Stimulated activated CD4-positive, alpha-beta T cell treated with anti-CD3 and anti-CD28 coated beads, Interleukin-15, amount 100 ng/mL, for 1 hour (primary cell): ENCODE measurements at places on chromosomes 2 and 18.

DNA sequence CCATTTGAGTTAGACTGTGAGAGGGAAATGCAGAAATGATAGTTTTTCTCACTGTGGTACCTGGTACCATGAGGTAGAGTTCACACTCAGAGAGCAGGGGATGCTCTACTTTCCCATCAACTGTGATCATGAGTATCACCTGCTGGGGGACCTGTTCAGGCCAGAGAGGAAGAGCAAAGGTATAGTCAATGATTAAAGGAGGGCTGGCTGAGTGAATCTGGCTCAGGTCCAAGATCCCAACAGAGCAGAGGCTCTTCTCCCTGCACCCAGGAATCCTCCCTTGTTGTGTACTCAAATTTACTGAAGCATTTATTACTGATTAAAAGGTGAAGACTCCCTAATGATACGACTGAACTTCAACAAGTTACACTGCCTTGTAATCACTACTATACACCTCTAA, 104.6 kb upstream of the CHRNA1 start:
- DNase-seq, result no peak

DNA sequence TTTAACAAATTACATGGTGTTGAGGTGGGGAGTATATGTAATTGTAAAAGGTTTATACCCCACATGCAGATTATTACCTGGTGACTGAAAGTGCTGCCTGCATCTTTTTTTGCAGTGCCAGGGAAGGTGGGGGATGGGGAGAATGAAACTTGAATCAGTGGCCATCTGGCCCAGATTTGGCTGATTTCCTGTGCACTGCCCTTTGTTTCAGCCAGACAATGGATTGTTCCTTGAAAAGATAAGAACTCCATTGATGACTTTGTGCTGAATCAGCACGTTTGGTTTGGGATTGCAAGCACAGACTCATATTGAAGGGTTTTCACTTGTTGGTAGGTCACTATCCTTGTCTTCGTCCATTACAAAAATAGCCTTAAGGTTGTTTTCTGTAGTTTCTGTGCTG, 20.9 kb downstream of the GREB1L start:
- DNase-seq, result no peak

DNA sequence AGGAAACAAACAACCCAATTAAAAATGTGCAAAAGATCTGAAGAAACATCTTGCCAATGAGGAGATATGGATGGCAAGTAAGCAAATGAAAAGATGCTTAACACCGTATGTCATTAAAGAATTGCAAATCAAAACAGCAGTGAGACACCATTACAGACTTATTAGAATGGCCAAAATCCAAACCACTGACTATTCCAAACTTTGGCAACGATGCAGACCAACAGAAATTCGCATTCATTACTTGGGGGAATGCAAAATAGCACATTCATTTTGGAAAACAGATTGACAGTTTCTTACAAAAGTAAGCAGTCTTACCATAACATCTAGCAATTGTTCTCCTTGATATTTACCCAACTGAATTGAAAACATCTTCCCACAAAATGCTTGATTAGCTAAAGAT, 1118.7 kb downstream of the SUCLG1 start:
- no peak for DNase-seq

- no peak for DNase-seq
Observed at GRCh38 chr2:236527159-236527630, 42.4 kb upstream of the ACKR3 start.

DNA sequence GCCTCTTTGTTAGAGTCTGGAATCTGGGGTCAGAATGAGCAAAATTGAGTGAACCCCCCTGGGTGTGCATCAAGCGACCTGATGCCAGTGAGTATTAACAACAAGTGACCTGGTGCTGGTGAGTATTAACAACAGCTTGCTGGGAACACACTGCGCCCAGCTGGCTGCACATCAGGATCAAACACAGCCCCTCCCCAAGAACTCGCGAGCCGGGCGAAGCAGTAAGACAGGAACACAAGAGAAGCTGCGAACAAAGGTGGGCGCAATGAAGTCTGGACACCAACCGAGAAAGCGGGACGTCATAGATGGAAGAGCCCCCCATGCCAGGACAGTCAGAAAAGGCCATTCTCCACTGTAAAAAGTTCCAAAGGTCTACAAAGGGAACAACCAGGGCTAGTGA, 34.3 kb downstream of the CRACDL start:
- no peak for DNase-seq
